ENCODE measurements at places on chromosomes 5 and 9.

DNA sequence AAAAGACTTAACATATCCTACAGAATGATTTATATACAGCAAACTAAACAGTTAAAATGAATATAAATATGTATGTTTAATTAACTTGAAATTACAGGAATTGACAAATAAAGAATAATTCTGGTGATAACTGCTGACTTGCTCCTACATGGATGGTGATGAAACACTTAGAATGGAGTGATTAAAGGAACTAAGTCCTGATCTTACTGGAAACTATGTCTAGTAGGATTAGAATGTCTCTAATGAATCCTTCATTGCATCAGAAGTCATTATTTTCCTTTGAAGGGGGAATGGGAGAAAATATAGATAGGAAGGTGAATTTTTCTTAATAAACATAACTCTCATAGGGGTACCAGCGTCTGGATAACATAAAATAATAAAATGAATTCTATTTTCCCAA lies 77.1 kb downstream of the CAMK4 start:
- no peak for DNase-seq

DNA sequence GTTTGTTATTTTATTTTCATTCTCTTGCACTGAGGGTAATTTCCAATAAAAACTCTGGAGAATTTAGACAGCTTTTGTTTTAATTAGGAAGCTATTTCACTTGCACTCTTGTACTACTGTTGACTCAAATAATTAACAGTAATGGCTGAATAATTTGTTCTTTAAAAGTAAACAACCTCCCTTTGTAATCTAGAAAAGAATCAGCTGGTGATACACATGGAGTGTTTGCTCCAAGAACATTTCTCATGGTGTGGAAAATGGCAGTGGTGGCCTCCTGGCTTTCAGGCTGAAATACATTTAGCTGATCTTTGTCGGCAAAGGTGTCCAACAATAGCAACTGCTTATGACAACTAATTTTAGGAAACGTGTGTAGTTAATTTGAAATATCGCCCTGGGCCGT lies 129.4 kb downstream of the C9orf152 start:
- DNase-seq, result no peak

GRCh38 chr9:133830310-133830709 lies 92.2 kb upstream of the SARDH start:
- DNase-seq, result no peak

GRCh38 chr5:178533136-178533535 lies 57.1 kb downstream of the COL23A1 start:
- no peak for DNase-seq

DNA sequence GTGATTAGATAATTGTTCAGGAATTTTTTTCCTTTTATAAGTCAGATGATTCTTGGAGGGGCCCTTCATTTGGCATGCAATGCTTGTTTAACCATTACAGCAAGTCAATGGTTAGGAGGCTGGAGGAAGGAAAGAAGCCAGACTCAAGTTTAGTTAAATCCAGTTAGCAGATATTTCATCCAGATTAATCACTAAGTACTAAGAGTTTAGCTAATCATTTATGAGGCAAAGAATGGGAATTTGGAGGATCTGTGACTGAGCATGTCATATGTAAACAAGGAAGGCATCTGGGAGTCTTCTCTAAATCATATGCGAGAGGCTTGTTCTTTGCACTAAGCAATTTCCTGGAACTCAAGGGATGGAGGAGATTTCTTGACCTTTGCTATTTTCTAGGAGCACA lies 145.3 kb upstream of the SGCD start:
- no peak for DNase-seq

DNA sequence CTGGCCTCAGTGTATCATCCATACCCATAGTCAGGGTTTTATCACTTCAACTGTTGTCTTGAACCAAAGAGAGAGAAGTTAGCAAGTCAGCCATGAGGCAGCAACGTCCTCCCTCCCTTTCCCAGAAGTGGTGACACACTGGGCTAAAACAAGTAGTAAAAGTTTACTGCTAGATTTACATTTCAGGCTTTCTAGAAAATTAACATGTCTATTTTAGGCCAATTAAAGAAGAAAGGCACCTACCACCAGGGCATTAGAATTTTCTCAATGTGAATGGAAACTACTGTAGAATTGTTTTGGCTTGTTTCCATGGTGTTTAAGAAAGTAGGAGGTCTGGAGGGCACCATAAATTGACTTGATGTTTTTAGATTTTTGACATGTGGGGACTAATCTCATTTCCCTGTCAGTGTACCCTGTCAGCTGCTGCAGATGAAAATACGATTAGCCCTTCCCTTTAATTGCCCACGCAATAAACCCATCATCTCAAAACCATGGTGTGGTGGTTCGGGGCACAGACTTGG lies 121.8 kb upstream of the ELL2 start:
- DNase-seq, result no peak

- peak; percentile 66 for DNase-seq
Measured at GRCh38 chr5:92644266-92644886, 936.6 kb downstream of the NR2F1-AS1 start.

GRCh38 chr5:37859805-37860204 lies 20.0 kb upstream of the GDNF start:
- no peak for DNase-seq

- DNase-seq, result peak; percentile 81
Measured at GRCh38 chr5:119398727-119399466, 43.1 kb downstream of the TNFAIP8 start.

DNA sequence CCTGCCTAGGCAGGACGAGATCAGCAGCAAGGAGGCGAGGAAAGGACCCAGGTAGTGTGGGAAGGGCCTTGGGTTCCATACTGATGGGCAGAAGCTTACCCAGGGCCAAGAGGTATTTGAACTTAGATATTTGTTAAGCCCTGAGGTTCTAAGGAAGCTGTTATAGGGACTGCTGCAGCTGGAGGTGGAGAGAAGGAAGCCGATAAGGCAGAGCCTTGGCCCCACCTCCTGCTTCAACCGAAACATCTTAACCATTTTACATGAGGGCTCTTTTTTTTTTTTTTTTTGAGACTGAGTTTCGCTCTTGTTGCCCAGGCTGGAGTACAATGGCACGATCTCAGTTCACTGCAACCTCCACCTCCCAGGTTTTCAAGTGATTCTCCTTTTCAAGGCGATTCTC lies 8.6 kb upstream of the AQP3 start:
- DNase-seq, result no peak

GRCh38 chr9:109286981-109287380 lies 33.9 kb downstream of the EPB41L4B start:
- no peak for DNase-seq

DNA sequence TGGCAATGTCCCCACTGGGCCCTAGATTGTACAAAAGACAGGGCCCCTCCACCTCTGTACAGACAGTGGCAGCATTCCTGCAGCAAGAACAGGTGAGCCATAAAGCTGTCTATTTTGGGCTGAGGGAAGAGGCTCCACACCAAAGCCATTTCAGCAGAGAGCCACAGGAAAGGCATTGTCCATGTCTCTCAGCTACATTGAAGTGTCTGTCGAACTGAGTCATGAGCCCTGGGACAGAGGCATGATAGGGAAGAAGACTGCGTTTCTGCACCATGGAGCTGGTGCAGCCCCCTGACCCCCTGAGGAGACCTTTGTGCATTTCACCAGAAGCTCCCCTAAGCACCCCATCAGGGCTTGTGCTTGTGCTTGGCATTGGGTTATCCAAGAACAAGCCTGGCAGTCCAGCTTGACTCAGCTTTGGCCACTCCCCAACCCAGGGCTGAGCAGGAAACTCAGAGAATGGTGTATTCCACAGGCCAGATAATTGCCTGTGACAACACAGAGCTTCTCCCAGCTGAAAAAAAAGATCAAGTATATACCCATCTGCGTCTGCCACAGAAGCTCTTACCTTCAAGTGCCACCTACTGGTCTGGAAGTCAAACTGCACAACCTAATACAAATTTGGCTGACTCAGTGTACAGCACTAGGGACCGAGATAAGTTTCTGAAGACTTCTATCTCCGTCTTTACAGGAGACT lies 5.9 kb upstream of the FRMD3 start:
- DNase-seq, result peak; percentile 16

DNA sequence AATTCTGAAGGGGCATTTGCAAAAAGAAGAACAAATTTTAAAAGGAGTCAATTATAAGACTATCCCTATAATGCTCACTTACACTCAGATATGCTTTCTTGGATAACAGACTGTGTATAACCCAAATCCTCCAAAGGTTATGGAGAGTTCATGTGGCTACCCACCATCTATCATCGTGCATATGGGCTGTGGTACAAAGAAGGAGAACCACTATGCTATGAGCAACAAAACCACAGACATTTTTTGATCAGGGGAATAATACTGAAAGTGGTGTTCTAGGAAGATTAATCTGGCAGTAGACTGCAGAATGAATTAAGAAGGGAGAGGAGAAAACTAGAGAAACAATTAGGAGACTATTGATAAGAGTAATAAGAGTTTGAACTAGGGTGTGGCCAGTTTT lies 16.8 kb downstream of the NR3C1 start:
- DNase-seq, result no peak

DNA sequence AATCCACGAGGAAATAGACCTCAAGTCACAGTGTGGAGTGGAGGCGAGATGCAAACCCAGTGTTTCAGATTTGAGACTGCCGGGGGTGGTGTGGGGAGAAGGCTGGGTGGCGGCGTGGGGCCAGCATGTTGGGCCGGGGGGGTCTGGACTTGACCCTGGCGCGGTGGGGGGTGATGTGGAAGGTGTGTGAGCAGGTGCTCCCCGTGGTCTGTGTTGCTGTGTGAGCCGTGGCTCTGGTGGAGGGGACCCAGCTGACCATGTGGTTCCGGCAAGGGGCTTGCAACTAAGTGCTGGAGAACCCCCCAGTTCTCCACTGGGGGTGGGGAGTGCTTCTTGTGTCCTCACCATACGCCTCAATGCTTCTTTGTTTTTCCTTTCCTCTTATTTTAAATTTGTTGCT lies 25.8 kb downstream of the PRRC2B start:
- DNase-seq, result no peak

DNA sequence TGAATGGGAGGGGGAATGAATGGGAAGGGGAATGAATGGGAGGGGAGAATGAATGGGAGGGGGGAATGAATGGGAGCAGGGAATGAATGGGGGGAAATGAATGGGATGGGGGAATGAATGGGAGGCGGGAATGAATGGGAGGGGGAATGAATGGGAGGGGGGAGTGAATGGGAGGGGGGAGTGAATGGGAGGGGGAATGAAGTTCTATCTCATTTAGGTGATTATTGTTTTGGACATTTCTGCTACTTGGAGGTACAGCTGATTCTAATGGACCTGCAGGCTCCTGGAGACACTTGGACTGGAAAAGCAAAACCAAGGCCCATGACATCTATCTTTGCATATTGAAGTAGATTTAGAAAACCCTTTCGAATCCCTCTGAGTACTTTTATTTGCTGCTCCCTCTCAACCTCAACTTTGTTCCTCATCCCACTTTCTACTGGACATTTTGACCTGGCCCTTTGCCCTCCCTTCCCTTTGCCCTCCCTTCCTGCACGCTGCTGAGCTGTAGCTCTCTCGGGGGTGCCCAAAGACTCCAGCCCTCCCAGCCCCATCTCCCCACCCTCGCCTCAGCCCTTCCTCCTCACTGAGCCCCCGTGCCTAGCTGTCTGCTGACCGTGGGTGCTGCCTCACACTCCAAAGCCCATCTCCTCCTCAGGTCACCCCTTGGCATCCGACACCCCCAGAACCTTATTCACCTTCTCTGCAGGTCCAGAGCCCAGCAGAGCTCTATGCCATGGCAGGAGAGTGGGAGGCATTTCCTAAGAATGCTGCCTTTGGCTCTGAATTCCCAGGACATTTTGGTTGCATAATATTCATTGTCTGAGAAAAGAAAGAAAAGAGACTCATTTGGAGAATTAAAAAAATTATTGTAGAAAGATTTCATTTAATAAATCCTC lies 19.9 kb upstream of the LPCAT1 start:
- no peak for DNase-seq

DNA sequence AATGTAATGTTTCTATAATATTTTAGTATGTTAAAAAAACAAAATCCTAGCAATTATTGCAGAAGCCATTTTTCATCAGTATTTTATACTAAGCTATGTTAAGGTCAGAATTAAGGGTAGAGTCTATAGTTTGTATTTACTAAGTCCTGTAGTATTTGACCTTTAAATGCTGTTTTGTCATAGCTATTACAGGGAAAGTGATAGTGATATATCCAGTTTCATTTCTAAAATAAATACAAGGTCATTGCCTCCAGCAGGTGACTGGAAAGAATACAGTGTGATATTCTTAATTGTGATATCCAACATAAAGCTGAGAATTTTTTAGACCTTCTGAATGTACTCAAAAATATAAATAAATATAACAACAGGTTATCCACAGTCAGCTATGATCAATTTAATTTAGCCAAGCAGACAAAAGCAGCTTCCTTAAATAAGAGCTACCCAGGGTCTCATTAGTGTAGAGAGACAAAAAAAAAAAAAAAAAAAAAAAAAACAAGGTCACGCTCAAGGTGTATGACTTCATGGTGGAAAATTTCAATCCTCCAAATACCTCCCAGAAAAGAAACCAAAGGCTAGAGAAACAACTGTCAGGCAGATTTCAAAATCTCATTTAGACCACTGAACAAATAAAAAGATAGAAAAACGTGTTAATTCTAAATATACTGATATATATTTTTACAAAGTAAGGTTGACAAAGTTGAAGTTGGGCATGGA lies 278.7 kb downstream of the HCN1 start:
- no peak for DNase-seq

DNA sequence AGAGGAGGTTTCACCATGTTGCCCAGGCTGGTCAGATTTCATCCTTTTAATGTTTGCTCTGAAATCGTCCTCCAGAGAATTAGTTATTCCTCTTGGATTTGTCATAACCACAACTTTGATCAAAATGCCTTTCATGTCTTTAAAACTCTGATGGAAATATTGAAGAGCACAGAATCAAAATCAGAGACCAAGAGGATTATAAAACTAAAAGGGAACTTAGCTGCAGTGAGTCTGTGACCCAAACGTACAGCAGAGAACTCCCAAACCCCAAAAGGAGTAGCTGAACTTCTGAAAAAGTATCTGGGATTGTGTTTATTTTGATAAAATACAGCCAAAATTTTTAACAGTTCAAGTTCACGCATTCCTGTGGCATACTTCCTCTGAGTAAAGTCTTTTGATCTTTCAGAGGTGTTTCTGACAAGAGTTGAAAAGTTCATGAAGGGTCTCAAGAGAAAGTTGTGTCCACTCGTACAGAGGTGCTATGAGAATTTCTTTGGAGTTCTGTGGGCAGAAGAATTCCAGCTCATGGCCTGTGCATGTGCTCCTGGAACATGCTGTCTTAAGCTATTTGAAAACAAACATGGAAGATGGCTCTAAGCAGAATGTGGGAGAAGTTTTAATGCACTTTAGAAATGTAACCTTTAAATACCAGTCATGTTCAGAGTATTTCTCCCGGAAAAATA lies 124.0 kb downstream of the ESM1 start:
- no peak for DNase-seq

DNA sequence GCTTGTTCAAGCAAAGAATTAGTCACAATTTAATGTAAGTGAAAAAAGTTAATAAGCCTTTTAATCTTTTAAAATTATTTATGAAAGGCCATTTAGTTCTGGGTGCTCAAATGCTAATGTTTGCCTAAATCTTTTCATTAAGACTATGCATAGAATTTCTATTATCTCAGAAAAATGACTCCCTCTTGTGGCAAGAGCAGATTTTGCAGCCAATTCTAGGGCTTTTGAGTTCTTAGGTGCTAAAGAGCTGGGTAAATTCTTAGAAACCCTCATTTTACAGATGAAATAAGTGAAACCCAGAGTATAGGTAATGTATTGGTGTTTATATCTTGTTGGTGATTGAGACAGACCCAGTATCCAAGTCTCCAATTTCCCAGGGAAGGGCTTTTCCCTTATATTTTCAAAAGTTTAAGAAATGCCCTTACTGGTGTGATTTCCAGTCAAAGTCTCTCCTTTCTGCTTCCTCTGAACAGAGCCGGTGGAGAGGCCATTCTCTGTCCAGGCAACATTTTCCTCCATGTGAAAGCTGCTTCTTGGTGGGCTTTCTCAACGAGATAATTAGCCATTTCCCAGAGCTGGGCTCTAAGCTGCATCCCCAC lies 24.1 kb upstream of the PCSK5 start:
- peak; percentile 34 for DNase-seq

All from cerebellar cortex (tissue), 1 donor.